H4 (cell line): ENCODE measurements at places on chromosomes 5 and 9. TPM values are rescaled to one million over a fixed set of nuclear protein-coding genes. Genes with fewer than 3 reads are reported as not detected.

DNA sequence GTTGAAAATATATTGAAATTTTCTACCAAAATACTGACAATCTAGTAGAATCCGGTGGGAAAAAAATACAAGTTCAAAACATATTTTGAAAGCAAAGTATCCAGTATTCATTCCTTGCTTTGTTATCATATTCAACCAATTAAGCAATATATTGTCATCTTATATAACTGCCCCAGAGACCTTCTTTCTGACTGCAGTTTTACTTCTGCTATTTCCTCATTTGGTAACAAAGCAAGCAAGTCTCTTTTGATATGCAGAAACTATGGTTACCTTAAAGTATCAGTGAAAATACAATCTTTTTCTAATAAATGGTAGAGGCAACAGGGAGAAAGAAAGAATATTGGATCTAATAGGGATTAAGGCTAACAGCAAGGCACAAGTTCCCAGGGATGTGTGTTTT lies 663.7 kb upstream of the MEF2C start:
- no peak for DNase-seq

GRCh38 chr9:26171691-26172090 lies 493.4 kb upstream of the TUSC1 start:
- DNase-seq = no peak

- peak; percentile 71 for DNase-seq
Measured at GRCh38 chr5:81787474-81788242, 36.8 kb upstream of the SSBP2 start.

- no peak for DNase-seq
Measured at GRCh38 chr5:28750251-28750650, 1711.9 kb upstream of the CDH9 start.

- DNase-seq = no peak
Measured at GRCh38 chr9:18233311-18233710, 240.6 kb upstream of the ADAMTSL1 start.

DNA sequence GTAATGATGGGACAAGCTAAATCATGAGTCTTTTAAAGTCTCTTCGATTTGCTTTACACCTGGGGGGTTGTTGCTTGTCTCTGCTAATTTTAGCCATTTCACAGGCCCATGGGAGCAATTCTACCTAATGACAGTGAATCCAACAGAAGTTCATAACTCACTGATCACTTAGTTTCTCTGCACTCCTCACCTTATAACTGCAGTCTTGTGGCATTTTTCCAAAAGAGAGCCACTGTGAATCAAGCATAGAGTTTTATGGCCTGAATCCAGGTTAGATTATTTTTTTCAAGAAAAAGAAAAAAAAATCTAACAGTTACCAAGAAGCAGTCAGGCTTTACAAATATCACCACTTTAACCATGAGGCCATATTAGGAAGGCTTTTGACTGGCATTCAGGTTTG lies 1.5 kb upstream of the IL7R start:
- DNase-seq = no peak

DNA sequence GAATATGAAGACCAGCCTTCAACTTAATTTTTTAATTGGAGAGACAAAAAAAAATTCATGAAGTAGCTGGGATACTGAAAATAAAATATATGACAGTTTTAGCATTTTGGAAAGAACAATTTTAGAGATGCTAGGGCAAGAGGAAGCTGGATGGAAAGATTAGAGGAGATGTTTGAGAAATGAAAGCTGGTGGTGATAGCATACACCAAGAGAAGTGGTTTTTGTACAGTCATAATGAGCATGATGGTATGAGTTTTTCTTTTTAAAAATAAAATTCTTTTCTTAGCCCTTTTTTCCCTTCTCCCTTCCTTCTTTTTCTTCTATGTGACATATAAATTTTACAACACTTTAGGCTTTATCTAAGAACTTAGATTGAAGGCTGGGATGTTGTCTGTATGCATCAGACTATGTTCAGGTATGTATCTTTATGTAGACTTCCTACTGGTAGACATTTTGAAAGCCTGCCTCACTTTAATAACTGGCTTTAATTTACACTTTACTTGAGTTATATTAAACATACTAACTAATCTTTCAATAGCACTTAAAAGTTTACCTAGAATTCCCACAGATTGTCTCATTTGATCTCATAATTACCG lies 522.5 kb downstream of the TLE4 start:
- DNase-seq = no peak

DNA sequence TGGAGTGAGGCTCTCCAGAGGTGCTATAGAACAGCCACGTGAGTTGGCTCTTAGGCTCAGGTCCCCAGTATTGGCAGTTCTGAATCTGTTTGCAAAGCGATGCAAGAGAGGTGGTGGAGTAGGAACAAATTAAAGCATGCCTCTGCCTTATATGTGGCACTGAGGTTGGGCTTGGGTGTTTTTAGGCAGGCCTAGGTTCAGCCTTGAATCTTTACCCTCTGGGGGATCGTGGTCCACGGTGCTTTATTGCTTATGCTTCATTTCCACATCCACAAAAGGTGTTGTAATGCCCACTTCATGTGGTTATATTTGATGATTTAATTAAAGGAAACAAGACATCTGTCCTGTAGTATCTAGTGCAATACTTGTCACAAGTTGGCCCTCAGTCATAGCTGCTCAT lies 56.2 kb downstream of the CD180 start:
- DNase-seq = no peak

- DNase-seq = peak; percentile 69
Measured at GRCh38 chr5:172775326-172776234, 4.6 kb upstream of the DUSP1 start.

DNA sequence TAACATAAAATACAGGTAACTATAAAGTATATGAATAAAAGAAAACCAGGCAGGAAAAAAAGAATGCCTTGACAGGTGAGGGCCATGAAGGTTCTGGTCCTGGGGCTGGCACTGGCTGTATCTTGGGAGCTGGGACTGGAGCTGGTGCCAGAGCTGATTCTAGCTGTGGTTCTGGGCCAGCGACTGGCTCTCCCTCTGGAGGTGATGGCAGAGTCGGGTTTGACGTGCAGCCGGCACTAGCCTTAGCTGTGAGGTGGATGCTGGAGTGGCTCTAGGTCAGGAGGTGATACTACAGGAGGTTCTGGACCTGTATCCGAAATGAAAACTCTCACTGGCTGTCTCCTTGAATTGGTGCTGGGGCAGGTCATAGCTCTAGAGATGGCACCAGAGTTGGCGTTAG lies 22.3 kb downstream of the OBP2B start:
- DNase-seq = no peak

DNA sequence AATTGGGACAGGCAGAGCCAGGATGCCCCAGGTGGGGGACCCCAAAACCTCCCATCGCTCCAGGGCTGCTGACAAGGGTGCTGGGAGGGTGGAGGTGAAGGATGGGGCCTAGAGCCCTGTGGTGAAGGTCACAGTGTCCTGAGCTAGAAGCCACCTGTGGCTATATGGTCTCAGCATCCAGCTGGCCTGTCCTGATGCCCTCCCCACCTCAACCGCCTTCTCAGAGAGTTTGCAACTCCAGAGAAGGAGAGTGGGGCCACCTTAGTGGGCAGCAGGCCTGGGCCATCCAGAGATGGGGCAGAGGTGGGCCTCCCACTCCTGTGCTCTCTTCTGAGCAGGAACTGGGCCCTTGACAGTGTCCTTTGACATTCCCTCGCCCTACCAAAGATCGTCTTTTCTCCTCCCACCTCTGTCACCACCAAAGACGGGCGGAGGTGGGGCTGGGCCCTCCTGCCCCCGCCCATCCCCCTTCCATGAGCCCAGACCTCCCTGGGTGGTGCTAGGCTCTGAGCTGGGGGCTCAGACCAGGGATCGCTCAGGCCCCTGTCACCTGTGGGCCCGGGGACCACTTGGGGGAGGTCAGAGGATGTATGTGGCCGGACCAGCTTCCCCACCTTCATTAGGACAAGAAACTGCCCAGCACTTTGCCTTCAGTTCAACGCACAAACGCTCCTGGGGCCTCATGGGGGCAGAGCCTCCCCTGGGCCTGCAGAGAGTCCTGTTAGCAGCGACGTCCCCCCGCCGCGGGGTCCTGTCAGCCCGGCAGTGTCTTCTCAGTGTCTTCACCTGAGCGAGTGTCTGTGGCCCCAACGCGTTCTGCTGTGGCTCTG lies 10.0 kb upstream of the DOLPP1 start:
- DNase-seq = no peak

DNA sequence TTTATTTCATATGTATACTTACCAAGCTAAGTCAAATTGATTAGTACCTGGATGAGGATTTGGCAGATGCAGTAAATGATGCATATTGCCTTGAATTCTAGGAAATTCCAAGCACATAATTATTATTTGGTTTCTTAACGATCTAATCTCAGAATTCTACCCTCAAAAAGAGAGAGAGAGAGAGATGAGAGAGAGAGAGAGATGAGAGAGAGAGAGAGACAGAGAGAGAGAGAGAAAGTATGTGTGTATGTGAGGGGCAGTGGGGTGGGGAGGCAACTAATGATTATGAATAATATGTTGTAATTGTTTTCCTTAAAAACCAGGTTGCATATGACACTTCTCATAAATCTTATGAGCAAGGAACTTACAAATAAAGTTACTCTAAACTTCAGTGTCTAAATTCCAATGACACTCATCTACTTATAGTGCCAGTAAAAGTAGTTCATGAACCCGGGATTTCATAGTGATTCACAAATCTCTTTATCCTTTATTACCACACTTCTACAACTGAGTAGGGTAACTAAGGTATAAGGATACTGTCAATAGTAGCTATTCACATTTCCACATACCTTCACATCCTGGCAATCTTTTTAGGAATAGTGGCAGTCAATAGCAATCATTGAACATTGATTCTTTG lies 60.5 kb upstream of the EDIL3 start:
- DNase-seq = no peak

- no peak for DNase-seq
Measured at GRCh38 chr9:77251050-77251449, 73.7 kb downstream of the VPS13A start.

The FOXD4 gene
- total RNA-seq = 1.2 TPM in 1 of 2 replicates, not detected in the other

The LRRC70 gene
- total RNA-seq = 0.04 TPM in 1 of 2 replicates, not detected in the other

The SPATA6L gene
- total RNA-seq = not detected in 2 replicates

The SHOC1 gene
- total RNA-seq = 0.94 and 1.5 TPM in 2 replicates

The CYSRT1 gene
- total RNA-seq = 0.14 and 0.37 TPM in 2 replicates

The ELAVL2 gene
- 6.2 and 35.2 TPM in 2 replicates for total RNA-seq

The CENPH gene
- 41.7 and 45.8 TPM in 2 replicates for total RNA-seq

The ENTPD8 gene
- total RNA-seq = 0.08 TPM in 1 of 2 replicates, not detected in the other
